ENCODE measurements at places on chromosomes 3 and 15.

DNA sequence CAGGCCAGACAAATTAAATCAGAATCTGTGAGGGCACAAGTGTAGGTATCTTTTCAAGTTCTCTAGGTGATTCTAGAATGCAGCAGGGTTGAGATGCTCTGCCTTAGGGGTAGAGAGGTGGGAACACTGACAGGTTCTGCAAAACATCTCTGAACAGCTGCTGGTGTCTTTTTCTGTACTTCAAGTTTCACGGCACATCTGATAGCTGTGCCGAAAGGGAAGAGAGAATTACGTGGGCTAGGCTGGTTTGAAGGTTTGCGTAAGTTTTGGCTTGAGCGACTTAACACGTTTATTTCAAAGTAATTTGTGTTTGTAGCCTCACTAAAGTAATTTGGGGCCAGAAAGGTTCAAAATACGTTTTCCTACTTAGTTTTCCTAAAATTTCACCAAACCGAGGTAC is 22.5 kb downstream of the PXK start:
- H3K4me1 ChIP-seq: peaks cover 69% of the 10 kb centered on the region
- H3K27ac ChIP-seq: peak overlapping the region; percentile 28
- no peak for DNase-seq
- no peak overlapping the region for H3K4me3 ChIP-seq

- peaks cover 23% of the 10 kb centered on the region for H3K4me1 ChIP-seq
- peak overlapping the region; percentile 56 for H3K27ac ChIP-seq
- DNase-seq: peak; percentile 24
- peaks cover 2% of the 10 kb centered on the region for H3K36me3 ChIP-seq
These were observed 516.1 kb downstream of the MECOM start for GRCh38 chr3:169147238-169148008.

GRCh38 chr3:145188079-145188770 is 972.8 kb downstream of the PLOD2 start:
- DNase-seq: no peak
- H3K36me3 ChIP-seq: no peaks in the 10 kb centered on the region
- no peaks in the 10 kb centered on the region for H3K27me3 ChIP-seq
- no peaks in the 10 kb centered on the region for H3K4me1 ChIP-seq
- no peak overlapping the region for H3K27ac ChIP-seq

DNA sequence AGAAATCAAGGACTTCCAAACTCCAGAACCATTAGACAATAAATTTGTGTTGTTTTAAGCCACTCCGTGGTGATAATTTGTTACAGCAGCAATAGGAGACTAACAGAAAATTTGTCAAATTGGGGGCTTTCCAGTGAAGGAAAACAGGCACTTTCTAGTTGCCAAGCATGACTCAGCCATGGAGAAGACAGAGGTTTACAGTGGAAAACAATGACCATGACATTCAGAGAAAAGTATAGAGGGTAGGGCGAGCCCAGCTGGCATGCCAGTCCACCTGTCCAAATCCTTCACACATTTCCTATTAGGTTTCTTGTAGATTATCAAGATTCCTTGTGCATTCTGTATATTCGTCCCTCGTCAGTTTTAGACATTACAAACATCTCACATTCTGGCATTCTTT is 24.9 kb downstream of the SLCO2A1 start:
- H3K4me3 ChIP-seq: no peak overlapping the region
- no peak overlapping the region for H3K27ac ChIP-seq
- no peak for DNase-seq
- H3K4me1 ChIP-seq: no peaks in the 10 kb centered on the region
- peaks cover 11% of the 10 kb centered on the region for H3K27me3 ChIP-seq
- no peaks in the 10 kb centered on the region for H3K36me3 ChIP-seq

DNA sequence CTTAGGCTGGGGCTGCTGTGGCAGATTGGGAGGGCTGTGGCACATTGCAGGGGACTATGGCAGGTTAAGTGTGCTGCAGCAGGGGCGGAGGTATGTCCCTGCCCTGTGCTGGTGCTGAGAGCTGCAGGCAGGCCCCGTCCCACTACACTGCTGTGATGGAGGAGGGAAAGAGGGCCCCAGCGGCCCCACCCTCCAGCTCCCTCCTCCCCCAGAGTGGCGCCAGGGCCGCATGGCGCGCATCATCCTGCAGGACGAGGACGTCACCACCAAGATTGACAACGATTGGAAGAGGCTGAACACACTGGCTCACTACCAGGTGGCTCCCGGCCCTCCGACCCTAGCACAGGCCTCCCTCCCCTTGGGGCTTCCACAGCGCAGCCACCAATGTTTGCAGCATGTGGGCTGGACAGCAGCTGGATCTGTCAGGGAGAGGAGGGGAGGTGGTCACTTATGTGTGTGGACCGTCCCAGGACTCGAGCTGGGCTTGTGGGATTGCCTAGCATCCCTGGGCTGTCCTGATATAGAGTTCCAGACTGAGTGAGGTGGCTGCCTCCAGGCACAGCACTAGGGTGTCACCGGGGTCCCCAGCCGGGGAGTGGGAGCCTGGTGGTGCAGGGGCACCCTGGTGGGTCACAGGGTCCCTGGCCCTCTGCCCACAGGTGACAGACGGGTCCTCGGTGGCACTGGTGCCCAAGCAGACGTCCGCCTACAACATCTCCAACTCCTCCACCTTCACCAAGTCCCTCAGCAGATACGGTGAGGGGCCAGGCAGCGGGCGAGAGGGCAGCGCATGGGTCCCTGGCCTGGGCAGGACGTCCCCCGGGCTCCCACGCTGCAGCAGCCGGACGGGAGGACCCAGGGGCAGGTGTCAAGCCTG is 46.1 kb downstream of the PLXNA1 start:
- H3K27me3 ChIP-seq: no peaks in the 10 kb centered on the region
- H3K4me1 ChIP-seq: no peaks in the 10 kb centered on the region
- no peaks in the 10 kb centered on the region for H3K36me3 ChIP-seq
- H3K4me3 ChIP-seq: no peak overlapping the region
- H3K27ac ChIP-seq: no peak overlapping the region
- DNase-seq: no peak

DNA sequence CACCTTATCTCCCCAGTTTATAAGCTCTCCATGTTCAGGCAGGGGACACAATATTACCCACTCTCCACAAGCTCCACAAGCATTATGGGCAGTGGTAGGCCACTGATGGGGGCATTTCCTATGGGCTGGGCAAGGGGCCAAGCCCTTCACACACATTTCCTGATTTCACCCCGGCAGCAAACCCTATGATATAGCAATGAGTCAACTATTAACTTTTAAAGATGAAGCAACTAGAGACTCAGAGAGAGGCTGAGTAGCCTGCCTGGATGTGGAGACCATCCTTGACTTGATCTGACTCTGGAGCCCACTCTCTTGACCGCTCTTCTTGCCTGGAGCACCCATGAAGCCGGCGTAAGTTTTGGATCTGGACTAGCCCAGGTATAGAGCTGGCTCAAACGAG is 27.4 kb downstream of the FOXL2NB start:
- no peak for DNase-seq
- H3K36me3 ChIP-seq: no peaks in the 10 kb centered on the region
- no peak overlapping the region for H3K4me3 ChIP-seq
- H3K27me3 ChIP-seq: peaks cover 19% of the 10 kb centered on the region

DNA sequence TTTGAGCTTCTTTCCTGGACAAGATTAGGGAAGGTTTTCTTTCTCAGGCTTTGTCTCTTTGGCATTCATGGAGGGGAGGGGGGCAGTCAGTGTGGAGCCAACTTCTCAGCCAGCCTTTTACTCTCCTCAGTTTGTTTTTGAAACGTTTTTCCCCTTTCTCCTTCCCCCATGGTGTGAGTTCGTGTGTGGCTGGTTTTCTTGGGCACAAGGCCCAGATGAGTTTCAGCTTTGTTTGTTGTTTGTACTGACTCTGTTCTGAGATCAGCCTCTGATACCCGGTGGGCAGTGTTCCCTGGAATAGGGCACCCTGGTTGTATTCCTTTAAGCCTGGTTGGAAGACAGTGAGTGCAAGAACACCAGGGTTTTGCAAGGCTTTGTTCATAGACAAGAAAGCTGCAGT is 168.2 kb upstream of the RARB start:
- no peaks in the 10 kb centered on the region for H3K36me3 ChIP-seq
- no peak overlapping the region for H3K4me3 ChIP-seq
- H3K4me1 ChIP-seq: no peaks in the 10 kb centered on the region
- H3K27me3 ChIP-seq: no peaks in the 10 kb centered on the region
- no peak overlapping the region for H3K27ac ChIP-seq

DNA sequence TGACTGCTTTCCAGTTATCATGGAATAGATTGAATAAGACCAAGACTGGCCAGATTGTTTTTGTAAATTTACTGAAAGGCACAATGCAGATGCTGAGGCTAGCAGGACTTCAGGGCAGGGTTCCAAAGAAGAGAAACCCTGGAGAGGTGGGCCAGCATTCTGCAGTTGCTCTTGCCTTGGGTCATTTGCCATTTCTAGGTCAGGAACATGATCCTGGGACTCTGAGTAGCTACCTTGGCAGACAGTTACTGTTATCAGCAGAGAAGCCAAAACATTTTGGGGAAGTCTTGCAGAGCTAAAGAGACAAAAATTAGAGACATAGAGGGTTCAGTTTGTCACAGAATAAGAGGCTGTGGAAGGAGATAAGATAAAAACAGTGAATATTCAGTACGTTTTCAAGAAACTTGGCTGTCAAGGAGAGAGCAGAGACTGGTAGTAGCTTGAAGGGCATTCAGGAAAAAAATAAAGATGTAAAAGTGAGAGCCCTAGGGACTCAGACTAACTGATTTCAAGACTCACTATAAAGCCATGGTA is 46.8 kb upstream of the MYRIP start:
- no peaks in the 10 kb centered on the region for H3K4me1 ChIP-seq
- no peak overlapping the region for H3K27ac ChIP-seq
- DNase-seq: no peak
- H3K27me3 ChIP-seq: no peaks in the 10 kb centered on the region
- H3K4me3 ChIP-seq: no peak overlapping the region

- H3K36me3 ChIP-seq: peaks cover 4% of the 10 kb centered on the region
- H3K4me3 ChIP-seq: no peak overlapping the region
- peak; percentile 41 for DNase-seq
- H3K4me1 ChIP-seq: peaks cover 35% of the 10 kb centered on the region
- no peaks in the 10 kb centered on the region for H3K27me3 ChIP-seq
- no peak overlapping the region for H3K27ac ChIP-seq
These were observed 433.8 kb upstream of the CBLB start for GRCh38 chr3:106302451-106303221.

DNA sequence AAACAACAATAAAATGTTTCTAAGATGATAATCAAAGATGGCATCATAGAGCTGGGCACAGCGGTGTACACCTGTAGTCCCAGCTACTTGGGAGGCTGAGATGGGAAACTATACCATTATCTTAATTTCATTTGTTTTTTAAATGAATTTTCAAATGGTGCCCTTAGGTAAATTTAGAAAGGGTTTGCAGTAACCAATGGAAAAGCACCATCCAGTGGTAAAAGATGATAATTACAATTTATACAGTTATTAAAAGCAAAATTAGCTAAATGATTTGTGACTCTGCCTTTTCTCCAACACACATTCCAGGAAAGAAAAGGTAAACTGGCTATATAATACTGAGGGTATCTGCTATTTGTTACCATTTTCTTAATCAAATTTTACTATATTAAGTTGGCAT is 14.4 kb upstream of the ANKRD28 start:
- no peak for DNase-seq

GRCh38 chr15:31106495-31107300 is 5.2 kb upstream of the TRPM1 start:
- H3K27me3 ChIP-seq: peaks cover 36% of the 10 kb centered on the region
- no peak overlapping the region for H3K27ac ChIP-seq
- no peaks in the 10 kb centered on the region for H3K4me1 ChIP-seq
- DNase-seq: no peak

- no peak overlapping the region for H3K27ac ChIP-seq
- DNase-seq: no peak
- H3K27me3 ChIP-seq: peaks cover 30% of the 10 kb centered on the region
These were observed 3.8 kb downstream of the VEPH1 start for GRCh38 chr3:157499342-157499963.

- no peak overlapping the region for H3K4me3 ChIP-seq
- no peaks in the 10 kb centered on the region for H3K4me1 ChIP-seq
- DNase-seq: no peak
- H3K27ac ChIP-seq: no peak overlapping the region
- peaks cover under 1% of the 10 kb centered on the region for H3K27me3 ChIP-seq
- H3K36me3 ChIP-seq: no peaks in the 10 kb centered on the region
These were observed 633.6 kb upstream of the UBE2E2 start for GRCh38 chr3:22569570-22569969.

DNA sequence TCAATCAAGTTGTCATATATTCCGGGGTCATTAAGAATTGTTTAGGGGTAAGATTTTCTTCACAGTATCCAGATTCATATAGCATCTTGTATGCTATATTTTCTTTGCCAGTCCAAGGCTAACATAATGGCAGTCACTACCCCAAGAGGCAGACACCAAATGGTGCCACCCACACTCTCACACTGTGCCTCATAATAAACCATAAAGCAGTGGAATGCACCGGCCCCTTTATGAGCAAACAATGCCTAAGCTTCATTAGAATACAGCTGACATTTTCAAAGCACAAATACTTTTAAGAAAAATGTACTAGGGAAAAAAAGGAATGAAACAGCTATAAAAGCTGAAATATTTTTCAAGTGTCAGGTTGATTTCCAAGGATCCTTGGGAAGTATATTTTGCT is 121.6 kb downstream of the TFDP2 start:
- peaks cover 4% of the 10 kb centered on the region for H3K36me3 ChIP-seq
- DNase-seq: peak; percentile 38
- H3K4me1 ChIP-seq: peaks cover 14% of the 10 kb centered on the region
- peak overlapping the region; percentile 56 for H3K27ac ChIP-seq
- peak overlapping the region; percentile 80 for H3K4me3 ChIP-seq
- no peaks in the 10 kb centered on the region for H3K27me3 ChIP-seq

DNA sequence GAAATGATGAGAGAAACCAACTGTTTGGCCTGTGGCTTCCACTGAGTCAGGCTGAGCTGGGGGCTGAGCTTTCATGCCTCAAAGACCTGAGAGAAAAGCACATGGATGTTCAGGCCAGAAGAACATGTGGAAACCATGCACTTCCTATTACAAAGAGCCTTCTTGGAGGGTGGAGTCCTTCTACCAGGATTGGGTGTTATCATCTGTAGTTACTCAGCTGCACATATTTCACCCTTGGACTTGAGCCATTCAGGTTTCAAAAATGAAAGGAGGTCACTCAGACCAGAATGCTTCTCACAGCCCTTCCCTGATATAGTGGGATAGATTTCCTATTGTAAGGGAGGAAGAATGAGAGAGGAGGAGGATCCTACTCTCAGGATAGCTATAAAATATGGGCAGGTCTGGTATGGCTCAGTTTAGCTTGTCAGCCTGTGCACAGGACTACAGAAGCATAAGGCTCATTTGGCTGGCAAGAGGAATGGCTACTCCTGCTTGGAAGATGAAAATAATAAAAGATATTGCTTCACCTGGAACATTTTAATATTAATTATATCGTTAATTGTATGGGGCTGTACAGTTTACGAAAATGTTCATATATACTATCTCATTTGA is 173.6 kb upstream of the TMC3 start:
- H3K36me3 ChIP-seq: no peaks in the 10 kb centered on the region
- H3K27me3 ChIP-seq: no peaks in the 10 kb centered on the region
- H3K4me3 ChIP-seq: no peak overlapping the region
- H3K27ac ChIP-seq: no peak overlapping the region

GRCh38 chr3:44284949-44285348 is 43.3 kb downstream of the TOPAZ1 start:
- H3K4me1 ChIP-seq: no peaks in the 10 kb centered on the region
- H3K36me3 ChIP-seq: no peaks in the 10 kb centered on the region

Data from activated naive CD4-positive, alpha-beta T cell treated with anti-CD3 and anti-CD28 coated beads, Interleukin-2, amount 10 ng/mL, durations not matched to agents 7 days and 5 days (primary cell).